ENCODE measurements at places on chromosomes 5 and 9.

DNA sequence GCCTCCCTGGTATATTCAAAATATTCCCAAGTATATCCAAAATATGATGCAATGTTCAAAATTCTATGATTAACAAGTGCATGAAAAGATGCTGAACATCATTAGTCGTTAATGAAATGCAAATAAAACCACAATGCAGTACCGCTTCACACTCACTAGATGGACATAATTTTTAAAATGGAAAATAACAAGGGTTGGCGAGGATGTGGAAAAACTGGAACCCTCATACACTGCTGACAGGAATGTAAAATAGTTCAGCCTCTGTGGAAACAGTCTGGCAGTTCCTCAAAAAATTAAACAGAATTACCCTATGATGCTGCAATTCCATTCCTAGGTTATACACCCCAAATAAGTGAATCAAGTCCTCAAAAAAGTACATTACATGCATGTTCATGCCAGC is 36.1 kb upstream of the MYOT start:
- DNase-seq: no peak

DNA sequence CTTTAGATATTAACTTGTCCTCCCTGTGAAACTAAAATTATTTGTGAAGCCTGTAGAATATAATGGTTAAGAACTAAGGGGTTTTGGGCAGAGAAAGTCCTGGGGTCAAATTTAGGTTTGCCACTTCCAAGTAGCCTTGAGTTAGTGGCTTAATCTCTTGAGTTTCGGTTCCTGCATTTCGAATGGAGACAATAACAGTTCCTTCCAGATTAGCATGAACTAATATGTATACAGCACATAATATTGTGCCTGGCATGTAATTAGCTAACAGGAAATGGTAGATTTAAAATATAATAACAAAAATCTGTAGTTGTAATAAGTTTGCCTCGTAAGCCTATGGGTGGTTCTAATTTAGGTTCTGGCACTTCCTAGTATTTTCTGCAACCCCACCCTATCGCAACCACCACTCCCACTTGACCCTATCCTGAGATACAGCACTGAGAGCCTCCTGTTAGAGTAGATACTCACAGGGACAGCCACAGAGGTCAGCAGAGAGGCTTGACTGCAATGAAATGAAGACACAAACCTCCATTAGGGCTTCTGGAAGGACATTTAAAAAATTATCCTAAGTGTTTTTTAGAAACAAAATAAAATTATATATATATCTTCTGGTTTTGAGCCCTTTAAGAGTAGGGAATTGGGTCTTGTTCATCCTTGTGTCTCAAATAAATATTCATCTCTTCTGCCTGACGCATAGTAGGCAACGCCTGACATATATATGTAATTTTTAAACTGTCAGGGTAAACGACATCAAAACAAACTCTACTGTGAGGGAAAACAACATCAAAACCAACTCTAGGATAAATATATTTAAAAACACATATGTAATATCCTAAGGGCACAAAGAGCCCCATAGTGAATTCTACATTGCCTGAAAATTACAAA is 8.5 kb downstream of the SPINK9 start:
- DNase-seq: no peak

DNA sequence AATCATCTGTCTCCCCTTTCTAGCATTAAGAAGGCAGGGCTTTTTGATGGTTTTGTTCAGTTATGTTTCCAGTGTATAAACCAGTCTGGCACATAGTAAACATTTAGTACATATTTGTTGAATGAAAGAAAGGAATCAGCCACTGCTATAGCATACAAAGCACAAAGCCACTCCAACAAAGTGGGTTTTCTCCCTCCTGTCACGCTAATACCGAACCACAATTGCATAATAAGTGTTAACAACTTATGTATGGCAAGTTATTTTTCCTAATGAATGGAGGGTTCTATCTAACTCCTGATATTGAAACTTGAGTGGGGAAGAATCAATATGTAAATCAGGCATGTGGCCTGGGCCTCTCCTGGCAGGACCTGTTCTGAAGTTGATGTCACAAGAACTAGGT is 53.9 kb downstream of the PRUNE2 start:
- DNase-seq: no peak

- no peak for DNase-seq
Observed at GRCh38 chr9:86242071-86242470, 17.4 kb downstream of the C9orf153 start.

DNA sequence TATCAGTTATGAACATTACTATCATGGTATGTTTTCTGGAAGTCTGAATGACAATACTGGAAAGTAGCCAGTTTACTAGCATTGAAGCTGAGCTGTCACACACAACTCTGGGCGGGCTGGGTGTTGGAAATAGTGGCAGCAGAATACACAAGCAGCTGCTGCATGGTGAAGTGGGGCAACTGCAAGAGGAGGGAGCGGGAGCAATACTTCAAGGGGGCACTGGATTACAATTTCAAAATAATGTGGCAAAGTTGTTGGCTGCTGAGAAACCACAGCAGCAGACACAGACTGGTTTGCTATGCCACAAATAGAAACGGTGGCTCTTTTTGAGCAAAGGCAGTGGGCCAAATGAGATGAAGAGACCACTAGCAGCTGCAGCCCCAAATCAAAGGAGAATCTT is 350.2 kb downstream of the KIAA0825 start:
- DNase-seq: no peak

DNA sequence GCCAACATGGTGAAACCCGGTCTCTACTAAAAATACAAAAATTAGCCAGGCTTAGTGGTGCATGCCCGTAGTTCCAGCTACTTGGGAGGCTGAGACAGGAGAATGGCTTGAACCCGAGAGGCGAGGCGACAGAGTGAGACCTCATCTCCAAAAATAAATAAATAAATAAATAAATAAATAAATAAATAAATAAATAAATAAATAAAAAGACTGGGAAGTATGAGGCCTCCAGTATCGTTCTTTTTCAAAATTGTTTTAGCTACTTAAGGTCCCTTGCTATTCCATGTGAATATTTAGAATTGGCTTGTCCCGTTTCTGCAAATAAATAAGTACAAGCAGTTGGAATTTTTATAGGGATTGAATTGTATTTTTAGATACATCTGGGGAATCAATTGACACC is 3.0 kb upstream of the SETX start:
- DNase-seq: no peak

DNA sequence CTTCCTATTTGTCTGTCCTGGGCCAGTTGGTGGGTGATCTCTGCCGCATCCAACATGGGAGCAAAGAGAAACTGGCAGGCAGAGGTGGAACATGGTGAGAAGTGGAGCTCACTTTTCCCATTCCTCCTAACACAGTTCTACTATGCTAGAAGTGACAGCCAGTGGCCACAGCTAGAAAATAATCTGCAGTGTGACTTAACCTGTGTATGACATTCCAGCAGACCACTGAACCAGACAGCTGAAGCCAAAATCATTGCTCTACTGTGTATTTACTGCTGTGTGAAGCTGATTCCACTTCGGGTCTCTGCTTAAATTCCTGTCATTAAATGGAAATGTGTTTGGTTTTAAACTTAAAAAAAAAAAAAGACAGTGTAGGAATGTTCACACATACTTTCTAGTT is 523.0 kb downstream of the MTRR start:
- DNase-seq: no peak

DNA sequence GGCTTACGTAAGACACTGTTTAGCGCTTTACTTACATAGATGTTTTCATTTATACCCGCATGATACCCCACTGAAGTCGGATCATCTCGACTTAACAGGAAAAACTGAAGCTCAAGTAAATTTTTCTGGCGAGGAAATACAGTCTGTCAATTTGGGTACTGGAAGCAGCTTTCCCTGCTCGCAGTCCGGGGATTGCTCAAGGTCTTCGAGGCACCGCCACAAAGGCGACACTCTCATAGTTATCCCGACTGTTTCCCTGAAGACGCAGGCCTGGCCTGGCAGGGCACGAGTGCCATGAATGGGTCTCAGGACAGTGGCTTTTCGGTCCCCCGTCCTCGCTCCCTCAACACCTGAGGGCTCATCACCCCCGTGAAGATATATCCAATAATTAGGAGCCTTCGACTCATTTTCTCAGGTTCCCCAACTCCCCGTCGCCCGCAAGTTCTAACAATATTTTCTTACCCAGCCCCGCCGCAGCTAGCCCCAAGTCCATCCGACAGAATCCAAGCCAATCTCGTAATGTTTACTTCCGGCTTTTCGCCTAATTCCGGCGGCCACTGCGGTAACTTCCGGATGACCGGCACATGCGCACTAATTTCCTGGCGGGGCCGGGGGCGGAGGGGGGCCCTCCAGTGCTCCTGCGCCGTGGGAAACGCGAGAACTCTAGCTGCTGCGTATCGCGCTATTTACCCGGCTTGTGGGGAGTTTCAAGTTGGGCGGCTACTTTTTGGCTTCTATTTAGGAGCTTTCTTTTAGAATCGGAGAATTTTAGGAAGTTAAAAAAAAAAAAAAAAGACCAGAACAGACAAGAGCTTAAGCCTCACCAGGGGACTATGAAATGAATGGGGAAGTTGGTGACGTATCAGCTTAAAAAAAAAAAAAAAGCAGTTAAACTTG is at the start of gene SLU7:
SLU7 (minus strand) TSS at position 521 of the 897 bp plus-strand sequence. CDS start 3,787 bp downstream, outside the sequence.
- peak; percentile 86 for DNase-seq

GRCh38 chr5:125835293-125836172 is 587.7 kb upstream of the GRAMD2B start:
- peak; percentile 1 for DNase-seq

GRCh38 chr9:85215416-85215815 is 526.3 kb downstream of the AGTPBP1 start:
- no peak for DNase-seq

- DNase-seq: no peak
Observed at GRCh38 chr9:17847908-17848307, 269.0 kb downstream of the SH3GL2 start.

DNA sequence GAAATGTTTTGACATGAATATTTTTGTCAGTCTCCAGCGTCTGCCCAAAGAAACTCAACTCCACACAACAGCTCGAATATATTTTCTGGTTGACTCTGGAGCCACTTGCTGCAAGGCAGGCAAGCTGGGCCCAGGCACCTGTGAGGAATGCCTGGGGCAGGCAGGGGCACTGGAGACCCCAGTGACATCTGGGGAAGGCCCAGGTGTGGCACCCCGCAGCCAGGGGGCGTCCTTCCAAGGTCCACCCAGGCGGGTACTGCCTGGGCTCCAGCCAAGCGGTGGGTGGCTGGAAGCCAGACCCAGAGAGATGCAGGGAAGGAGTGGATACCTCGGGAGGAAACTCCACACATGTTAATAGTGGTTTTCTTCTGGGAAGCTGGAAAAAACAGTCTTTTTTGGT is 125.9 kb downstream of the PHF2 start:
- DNase-seq: no peak

GRCh38 chr5:52825826-52826225 is 38.1 kb downstream of the ITGA1 start:
- DNase-seq: no peak

DNA sequence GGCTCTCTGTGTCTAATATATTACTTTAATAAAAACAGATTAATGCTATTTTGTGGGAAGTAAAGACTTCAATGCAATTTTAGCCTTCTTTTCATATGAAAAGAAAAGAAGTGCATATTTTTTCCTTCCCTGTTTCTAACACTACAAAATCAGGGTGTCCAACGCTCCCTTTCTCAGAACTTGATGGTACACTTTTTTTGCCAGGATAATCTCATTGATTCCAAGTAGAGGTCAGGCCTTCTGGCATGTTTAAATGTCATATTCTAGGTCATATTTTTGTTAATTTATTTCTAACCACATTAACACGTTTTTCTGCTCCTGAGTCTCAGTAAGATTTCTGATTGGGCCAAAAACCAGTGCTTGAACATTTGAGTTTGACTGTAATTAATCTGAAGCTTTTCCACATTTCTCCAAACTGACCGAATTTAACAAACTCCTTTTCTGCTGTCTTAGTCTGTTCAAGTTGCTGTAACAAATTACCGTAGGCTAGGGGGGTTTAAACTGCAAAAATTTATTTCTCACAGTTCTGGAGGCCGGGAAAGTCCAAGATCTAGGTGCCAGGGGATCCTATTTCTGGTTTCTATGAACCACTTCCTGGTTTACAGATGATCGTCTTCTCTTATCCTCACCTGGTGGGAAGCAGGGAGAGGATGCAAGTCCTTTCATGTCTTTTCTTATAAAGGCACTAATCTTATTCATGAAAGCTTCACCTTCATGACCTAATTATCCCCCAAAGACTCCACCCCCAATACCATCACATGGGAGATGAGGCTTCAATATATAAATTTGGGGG is 63.2 kb upstream of the ELL2 start:
- DNase-seq: peak; percentile 40

GRCh38 chr9:124217836-124218437 is 39.8 kb upstream of the NEK6 start:
- DNase-seq: no peak

Data from LNCaP clone FGC (cell line).